Activated T-helper 1 cell treated with anti-CD3 and anti-CD28 coated beads, Interleukin-12 subunit alpha, Interleukin-12 subunit beta, Interleukin-2, Interleukin-4 antibody, amounts not matched to agents 30 ng/mL and 10 ng/mL and 1 ng/mL, durations not matched to agents 14 hours and 24 hours and 36 hours (primary cell): ENCODE measurements at places on chromosomes 6 and 20. TPM values are rescaled to one million over a fixed set of nuclear protein-coding genes. Genes with fewer than 3 reads are reported as not detected.

The RCAN2 gene
- total RNA-seq = 0.44 and 0.59 TPM in 2 replicates

DNA sequence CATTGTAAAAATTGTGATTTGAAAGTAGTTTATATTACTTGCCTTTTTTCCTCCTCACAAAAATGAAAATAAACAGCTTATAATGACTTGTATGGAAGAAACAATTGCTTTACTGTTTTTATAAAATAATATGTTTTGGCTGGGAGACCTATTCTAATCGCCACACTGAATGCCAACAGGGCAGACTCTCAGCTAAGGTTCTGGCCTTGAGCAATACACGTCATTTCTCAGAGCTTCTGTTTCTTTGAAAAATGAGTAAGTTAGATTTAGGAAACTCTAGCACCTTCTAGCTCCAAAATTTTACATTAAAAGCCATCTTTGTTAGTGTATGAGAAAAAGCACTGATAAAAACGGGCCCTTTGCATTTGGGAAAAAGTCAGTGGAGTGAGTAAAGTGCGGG lies 166.6 kb downstream of the ARID1B start:
- no peak for DNase-seq

GRCh38 chr6:31466466-31466865 lies 31.5 kb upstream of the MICB start:
- DNase-seq = no peak

GRCh38 chr6:28803337-28803709 lies 120.5 kb downstream of the TRIM27 start:
- DNase-seq = no peak

DNA sequence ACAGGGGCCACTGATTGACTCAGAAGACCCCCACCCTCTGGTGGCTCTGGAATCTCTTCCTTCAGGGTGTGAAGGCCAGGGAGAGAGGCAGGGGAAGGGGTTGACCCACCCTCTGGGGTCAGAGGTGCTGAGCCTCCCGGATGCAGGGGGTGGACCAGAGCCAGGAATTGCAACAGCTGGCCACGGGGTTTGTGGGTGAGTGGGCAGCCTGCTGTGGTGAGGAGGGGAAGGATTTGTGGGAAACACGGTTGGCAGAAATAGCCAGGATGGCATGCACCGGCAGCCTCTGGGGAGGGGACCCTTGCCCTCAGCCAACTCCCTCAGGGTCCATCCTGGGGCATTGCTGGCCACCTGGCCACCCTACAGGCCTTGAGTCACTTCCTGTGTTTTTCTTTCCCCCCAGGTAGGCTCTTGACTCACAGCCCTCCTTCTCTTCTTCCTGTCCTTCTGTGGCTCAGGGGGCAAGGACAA lies 92.8 kb downstream of the MRPL14 start:
- DNase-seq = no peak

- no peak for DNase-seq
Measured at GRCh38 chr6:133244519-133244918, 3.4 kb downstream of the EYA4 start.

The EEF1A2 gene
- 0.80 and 1.1 TPM in 2 replicates for total RNA-seq

GRCh38 chr20:16761305-16761829 lies 13.2 kb downstream of the OTOR start:
- DNase-seq = peak; percentile 14

- no peak for DNase-seq
Measured at GRCh38 chr20:41411391-41411847, 44.8 kb upstream of the EMILIN3 start.

The HSPA12B gene
- not detected in 2 replicates for total RNA-seq

DNA sequence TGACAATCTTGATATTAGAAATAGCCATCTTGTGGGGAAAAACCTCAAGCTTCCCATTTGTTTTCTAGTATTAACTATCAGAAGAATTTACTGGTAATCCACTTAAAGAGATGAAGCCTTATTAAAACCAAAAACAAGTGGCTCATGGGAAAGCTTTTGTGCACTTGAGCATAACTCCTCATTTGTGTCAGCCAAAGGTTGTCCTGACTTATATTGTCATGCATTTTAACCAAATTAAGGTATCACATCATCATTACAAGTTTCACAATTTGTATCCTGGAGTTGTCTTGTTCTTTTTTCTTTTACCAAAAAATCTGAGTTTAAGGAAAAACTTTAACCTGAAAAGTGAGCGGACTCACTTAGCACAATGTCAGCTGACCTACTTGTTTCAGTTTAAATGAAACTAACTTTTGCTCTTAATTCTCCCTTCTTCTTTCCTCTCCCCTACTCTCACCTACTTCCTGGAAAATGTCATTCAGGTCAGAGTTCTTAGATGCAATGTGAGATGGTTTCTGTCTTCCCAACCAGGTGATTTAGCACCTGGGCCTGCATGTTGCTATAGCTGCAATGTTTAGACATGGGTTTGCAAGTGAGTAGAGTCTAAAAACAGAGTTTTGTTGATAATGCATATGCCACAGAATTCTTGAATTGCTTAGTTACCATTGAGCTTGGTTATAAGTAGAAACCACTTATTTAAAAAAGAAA lies 82.8 kb downstream of the TNFAIP3 start:
- no peak for DNase-seq

GRCh38 chr20:9723501-9724202 lies 115.2 kb downstream of the PAK5 start:
- no peak for DNase-seq

- no peak for DNase-seq
Measured at GRCh38 chr6:73342174-73342573, 11.9 kb downstream of the DPPA5 start.

- DNase-seq = no peak
Measured at GRCh38 chr6:53159558-53159957, 10.9 kb upstream of the GCM1 start.

DNA sequence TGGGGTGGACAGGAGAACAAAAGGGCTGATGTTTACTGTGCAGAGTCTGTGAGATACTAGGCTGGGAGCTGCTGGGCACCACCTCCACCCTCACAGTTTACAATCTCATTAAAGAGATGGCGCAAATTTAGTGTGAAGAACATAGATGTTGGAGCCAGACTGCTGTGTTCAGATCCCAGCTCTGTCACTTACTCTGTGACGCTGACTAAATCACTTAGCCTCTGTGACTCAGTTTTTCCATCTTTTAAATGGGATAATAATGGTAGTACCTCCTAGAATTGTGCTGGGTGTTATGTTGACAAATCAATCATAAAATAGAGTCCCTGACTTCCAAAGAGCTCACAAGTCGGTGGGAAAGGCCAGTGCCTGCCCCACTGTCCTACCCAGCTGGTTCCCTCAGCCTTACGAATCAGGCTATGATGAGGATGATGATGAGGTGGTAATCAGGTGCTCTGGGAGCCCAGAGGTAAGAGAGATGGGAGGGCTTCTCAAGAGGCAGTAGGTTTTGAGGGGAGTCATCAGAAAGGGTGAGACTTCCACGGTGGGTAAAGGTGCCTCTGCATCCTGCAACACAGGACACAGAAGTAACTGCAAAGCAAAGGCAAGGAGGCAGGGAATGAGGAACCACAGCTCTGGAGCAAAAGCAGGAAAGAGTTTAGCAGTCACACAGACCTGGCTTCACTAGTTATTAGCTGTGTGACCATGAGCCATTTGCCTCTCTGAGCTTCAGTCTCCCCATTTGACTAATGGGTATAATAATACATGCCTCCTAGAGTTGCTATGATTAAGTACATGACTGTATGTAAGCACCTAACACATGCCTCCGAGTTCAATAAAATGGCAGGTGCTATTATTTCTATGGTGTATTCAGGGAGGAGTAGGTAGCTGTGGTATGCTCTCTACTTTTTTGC lies 8.9 kb downstream of the FYN start:
- no peak for DNase-seq

The MOG gene
- not detected in 2 replicates for total RNA-seq

- no peak for DNase-seq
Measured at GRCh38 chr6:132797951-132798868, at the start of gene SLC18B1. SLC18B1 (minus strand) TSS chr6:132798637; CDS start chr6:132798456, 181 bp downstream.

The NKX2-2 gene
- total RNA-seq = not detected in 2 replicates

GRCh38 chr6:98454809-98455322 lies 379.5 kb upstream of the POU3F2 start:
- no peak for DNase-seq

- peak; percentile 1 for DNase-seq
Measured at GRCh38 chr6:38572186-38572813, 67.4 kb downstream of the BTBD9 start.

DNA sequence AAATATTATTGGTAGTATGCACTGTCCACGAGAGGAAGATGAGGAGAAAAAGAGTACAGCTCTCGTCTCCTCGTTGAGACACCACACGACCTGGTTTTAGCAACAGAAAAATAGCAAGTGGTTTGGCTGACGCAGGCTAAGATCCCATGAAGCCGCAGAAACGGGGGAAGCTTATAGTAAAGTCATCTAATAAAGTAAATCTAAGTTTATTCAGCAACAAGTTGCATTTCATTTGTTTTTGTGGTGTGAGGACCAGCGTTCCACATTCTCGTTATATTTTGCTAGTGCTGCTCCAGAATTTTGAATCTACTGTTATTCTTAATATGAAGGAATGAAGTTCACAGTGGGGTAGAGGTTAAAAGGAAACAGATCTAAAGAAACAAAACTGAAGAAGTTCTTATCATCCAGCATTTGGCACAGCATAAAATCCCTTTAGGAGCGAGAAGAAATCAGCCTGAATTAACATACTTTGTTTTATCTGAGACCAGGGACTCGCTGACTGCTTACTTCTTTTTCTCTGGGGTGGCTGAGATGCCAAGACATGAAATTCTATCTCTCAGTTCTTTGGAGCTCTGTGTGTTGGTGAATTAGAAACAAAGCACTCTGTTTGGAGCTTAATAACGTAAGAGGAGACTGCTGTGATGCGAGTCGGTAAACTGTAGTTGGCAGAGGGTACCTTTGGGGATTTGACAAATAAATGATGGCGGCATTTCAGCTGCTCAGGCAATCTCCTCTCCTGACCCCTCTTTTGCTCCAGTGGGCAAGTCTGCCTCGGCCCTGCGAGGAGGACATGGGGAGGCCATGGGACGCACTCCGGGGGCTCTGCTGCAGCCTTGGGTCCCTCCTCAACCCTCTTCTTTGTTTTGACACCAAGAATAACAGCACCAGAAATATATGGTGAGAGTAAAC lies 24.9 kb upstream of the IRF4 start:
- DNase-seq = no peak

DNA sequence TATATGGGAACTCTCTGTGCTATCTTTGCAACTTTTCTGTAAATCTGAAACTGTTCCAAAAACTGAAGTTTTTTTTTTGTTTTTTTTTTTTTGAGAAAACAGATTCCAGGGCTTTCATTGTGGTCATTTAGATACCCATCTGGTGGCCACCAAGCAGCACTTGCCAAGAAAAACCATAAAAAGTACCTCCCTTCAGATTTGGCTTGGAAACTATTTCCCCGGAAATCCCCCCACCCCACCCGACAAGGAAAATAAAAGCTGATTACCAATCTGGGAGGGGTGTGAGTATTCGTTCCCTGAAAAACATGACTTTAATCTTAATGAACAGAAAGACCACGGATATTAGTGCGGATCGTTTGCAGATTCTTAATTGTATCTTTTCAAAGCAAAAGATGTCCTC lies 1.9 kb downstream of the NFATC2 start:
- DNase-seq = no peak

The ATP5F1E gene
- total RNA-seq = 81.3 and 84.6 TPM in 2 replicates

The OXT gene
- not detected in 2 replicates for total RNA-seq

The ADA gene
- total RNA-seq = 45.1 and 45.5 TPM in 2 replicates

The HLA-B gene
- total RNA-seq = 3,770 and 3,814 TPM in 2 replicates

DNA sequence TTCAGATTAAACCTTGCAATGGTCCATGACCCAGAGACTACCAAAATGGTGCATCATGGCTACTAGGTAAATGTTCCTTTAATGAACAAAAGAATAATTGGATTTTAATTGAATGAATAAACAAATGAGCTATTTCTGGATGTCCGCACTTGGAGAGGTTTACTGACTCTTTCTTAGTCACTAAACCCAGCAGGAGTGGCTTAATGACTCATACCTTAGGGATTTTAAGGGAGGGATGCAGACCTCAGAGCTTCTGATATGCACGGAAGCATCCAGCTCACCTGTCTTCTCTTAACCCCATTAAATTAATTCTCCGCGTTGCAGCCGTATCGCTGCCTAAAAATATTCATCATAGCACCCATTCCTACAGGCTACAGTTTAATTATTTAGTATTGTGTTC lies 970.0 kb upstream of the SLC35B3 start:
- no peak for DNase-seq

The HLA-DPA1 gene
- total RNA-seq = 61.0 and 66.7 TPM in 2 replicates
